Endodermal cell (in vitro differentiated cells): ENCODE measurements at places on chromosomes 3 and 15.

- no peak for DNase-seq
Observed at GRCh38 chr3:112395181-112395895, 62.4 kb downstream of the CD200 start.

DNA sequence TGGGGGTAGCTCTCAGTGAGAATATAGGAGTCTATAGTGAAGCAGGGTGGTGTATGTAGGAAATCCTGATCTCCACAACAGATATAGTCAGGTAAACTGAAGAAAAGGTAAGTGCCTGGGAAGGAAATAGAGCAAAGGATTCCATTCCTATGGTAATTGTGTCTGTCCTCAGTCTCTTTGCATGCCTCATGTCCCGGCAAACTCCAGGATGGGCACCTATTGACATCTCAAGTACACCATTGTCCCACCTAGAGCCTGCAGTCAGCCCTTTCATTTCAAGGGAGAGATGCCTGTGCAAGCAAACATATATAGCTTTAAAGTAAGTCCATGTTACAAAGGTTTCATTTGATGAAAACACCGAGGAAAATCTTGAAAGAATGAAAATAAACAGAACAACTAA is 257.7 kb upstream of the AZI2 start:
- DNase-seq, result no peak

DNA sequence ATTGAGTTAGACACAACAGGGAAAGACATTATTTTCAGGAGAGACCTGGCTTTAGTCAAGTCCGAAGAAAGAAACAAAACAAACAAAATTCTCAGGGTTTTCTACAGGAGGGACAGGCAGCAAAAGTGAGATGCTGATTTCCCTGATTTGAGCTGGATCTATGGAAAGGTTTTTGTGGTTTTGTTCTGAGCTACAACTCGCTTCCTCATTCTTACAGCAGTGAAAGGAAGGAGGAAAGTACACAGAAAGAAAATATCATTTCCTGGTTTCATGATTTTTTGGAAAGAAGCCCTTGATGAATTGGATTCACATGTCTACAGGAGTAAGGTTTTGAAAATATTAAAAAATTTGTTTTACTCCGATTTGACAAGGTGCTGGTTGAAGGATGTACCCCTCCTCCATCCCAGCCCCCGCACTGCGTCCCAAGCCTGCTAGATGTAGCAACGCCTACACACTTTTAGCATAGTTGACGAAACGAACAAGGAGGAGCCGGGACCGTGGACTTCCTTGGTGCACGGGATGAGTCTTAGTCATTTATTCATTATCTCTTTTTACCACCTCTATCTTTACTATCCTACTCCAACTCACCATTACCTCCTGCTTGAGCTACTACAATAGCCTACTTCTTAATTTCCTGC is 10.8 kb downstream of the PRICKLE2 start:
- DNase-seq, result no peak

DNA sequence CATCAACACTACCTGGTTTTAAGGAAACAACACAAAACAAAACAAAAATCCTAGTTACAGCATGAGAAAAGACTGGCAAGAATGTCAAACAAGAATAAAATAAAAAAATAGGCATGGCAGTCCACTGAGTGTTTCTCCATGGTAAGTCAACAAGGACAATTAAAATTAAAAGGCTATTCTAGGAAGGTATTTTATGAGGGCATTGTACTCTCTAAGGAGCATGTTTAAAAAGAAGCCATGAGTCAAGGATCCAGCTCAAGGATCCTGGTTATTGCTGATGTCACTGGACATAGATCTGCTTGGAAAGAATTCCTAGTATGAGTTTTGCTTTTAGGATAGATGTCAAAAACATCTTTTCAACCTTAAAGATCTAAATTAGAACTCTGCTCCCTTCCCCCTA is 106.7 kb downstream of the MYO5A start:
- no peak for DNase-seq

GRCh38 chr3:36729204-36730056 is 34.9 kb downstream of the DCLK3 start:
- DNase-seq, result no peak

- no peak for DNase-seq
Observed at GRCh38 chr3:190557296-190557695, 43.4 kb downstream of the IL1RAP start.

DNA sequence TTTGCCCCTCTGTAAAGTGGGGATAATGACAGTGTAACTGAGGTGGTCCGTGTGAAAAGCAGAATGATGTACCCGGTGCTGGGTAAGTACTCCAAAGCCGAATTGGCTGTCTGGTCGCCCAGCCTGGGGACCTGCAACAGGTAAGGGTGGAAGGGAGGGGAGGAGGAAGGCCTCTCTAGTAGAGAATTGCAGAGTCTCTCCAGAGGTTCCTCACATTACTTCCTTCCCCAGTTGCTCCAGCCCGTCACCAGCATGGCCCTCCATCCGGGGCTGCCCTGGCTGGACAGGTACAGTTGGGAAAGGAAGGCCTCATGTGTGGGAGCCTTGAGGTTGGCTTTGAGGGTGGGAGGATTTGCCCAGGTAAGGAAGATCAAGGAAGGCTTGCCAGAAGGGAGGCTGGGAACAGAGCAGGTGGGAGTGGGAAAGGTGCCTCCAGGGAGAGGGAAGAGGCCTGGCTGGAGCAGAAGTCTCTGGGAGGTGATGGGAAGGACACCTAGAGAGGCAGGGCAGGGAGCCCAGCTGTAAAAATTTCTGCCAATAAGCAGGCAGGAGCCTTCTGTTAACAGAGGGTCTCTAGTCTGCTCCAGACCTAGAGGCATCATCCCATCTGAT is 1.7 kb upstream of the PSTPIP1 start:
- DNase-seq, result peak; percentile 6

- DNase-seq, result no peak
Observed at GRCh38 chr15:100308213-100308600, 33.6 kb downstream of the ADAMTS17 start.

- DNase-seq, result no peak
Observed at GRCh38 chr3:90031121-90031520, 923.7 kb downstream of the EPHA3 start.

- DNase-seq, result no peak
Observed at GRCh38 chr15:61070111-61070901, 158.8 kb downstream of the RORA start.

DNA sequence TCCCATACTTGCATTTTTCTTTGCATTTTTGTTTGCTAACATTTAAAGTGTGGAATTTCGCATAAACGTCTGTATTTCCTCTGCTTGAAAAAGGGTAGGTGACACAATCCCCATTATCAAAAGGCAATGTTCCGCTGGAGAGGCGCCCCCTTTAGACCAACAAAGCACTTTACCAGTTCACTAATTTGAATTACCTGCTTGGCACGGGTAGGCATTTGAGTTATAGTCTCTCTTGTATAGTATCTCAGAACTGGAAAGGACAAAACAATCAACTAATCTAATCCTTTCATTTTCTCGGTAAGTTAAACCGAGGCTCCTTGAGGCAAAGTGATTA is 775 bp upstream of the CCDC39 start:
- DNase-seq, result peak; percentile 84

DNA sequence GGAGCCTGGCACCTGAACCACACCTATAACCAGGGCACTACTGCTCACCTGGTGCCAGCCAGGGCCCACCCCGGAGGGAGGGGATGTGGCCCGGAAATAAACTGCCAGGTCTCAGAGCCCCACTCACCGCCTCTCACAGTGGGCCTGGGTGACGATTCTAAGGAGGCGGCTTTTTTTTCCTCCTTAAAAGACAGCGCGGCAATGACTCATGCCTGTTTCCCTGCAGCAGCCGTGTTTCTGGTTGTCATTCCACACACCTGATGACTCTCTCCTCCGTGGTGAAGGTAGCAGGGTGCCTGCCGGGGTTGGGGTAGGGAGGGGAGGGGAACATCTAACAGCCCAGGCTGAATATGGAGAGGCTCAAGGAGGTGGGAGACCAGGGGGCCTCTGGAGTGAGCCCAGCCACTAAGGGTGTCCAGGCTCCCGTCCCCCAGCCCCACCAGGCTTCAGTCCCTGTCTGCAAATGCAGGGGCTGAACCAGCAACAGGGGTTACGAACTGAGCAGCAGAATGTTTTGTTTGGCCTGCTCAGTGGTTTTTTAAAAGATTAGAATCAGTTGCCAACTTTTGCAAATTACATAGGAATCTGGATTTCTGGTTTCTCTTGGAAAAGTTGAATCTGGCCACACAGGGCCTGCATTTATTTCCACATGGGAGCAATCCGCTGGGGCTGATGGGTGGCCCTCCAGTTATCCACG is 127.3 kb upstream of the LINGO1 start:
- no peak for DNase-seq
